ENCODE measurements at places on chromosomes 1 and 21.

- DNase-seq = no peak
Observed at GRCh38 chr1:91806769-91807700, 78.9 kb downstream of the TGFBR3 start.

- no peak for DNase-seq
Observed at GRCh38 chr1:179817056-179817455, 60.5 kb downstream of the TOR1AIP2 start.

DNA sequence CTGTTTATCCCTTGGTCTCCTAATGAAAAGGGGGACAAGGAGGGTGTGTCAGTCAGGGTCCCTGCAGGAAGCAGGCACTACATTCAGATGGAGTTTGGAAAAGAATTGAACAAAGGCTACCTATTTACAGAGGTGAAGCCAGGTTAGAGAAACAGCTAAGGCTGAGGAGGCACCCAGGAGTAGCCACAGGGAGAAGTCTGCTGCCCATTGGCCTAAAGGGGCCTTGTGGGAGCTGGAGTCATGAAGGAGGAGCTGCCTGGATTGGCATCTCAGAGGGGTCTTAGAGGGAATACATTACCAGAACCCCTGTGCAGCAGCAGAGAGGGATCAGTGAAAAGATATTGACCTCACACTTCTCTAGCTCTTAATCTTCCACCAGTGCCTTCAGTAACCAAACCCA, 31.2 kb upstream of the USP24 start:
- no peak for DNase-seq

- DNase-seq = no peak
Observed at GRCh38 chr1:62384276-62385005, 52.4 kb upstream of the USP1 start.

- DNase-seq = no peak
Observed at GRCh38 chr1:53298045-53298637, 29.7 kb downstream of the LRP8 start.

Measured in activated CD8-positive, alpha-beta memory T cell treated with anti-CD3 and anti-CD28 coated beads for 1 hour (primary cell).